ENCODE measurements at places on chromosomes 3 and 15.

- no peak for DNase-seq
Measured at GRCh38 chr3:42292009-42292408, 26.0 kb upstream of the CCK start.

GRCh38 chr3:61793056-61793455 is 231.7 kb downstream of the PTPRG start:
- no peak for DNase-seq

- DNase-seq = no peak
Measured at GRCh38 chr3:190338717-190339116, 16.5 kb upstream of the CLDN1 start.

GRCh38 chr3:142706321-142707127 is 17.3 kb upstream of the TRPC1 start:
- peak; percentile 18 for DNase-seq

GRCh38 chr3:66904336-66904735 is 93.8 kb upstream of the KBTBD8 start:
- DNase-seq = no peak

DNA sequence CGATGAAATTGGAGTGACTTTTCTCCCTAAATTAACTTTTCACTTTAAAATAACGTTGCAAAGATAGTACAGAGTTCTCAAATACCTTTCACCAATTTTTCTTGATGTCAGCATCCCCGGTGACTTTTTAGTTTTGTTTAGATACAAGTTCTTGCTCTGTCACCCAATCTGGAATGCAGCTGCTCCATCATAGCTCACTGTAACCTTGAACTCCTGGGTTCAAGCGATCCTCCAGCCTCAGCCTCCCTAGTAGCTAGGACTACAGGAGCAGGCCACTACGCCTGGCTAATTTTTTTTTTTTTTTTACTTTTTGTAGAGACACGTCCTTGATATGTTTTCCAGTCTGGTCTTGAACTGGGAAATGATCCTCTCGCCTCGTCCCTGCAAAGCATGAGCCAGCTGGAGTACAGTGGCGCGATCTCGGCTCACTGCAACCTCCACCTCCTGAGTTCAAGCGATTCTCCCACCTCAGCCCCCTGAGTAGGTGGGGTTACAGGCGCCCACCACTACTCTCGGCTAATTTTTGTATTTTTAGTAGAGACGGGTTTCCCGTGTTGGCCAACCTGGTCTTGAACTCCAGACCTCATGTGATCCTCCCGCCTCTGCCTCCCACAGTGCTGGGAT is 747 bp downstream of the NSUN3 start:
- DNase-seq = no peak

- no peak for DNase-seq
Measured at GRCh38 chr3:72768006-72768441, 80.2 kb downstream of the SHQ1 start.

GRCh38 chr3:29829340-29829739 is 548.5 kb downstream of the RBMS3 start:
- no peak for DNase-seq

All from KBM-7 (cell line).